ENCODE measurements at places on chromosomes 6 and 20. TPM values are rescaled to one million over a fixed set of nuclear protein-coding genes. Genes with fewer than 3 reads are reported as not detected.

DNA sequence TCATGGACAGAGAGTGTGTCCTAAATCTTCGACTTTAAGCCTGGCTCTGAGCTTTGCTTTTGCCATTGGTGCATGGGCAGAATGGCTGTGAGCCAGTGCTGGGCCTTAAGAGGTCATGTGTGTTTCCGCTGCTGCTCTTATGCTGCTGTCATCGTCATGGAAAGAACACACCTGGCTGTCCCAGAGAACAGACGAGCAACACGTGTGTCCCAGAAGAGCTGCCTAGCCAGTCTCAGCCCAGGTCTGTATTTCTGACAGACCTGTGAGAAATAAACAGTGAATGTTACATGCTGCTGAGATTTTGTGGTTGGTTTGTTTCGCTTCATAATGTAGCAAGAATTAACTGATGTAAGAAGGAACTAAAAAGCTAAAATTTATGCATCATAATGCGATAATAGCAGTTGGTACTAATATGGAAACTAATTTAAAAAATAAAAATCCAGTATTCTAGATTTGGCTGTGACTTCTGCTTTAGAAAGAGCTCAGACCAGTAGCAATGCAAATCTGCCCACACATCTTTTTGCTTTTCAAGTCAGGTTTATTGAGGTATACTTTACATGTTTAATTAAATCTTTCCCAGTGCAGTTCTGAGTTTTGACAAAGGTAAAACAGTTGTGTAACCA lies 11.5 kb upstream of the SCP2D1 start:
- no peak overlapping the region for H3K4me3 ChIP-seq
- no peak overlapping the region for H3K27ac ChIP-seq
- no peak for DNase-seq
- H3K36me3 ChIP-seq = no peaks in the 10 kb centered on the region
- no peaks in the 10 kb centered on the region for H3K27me3 ChIP-seq

DNA sequence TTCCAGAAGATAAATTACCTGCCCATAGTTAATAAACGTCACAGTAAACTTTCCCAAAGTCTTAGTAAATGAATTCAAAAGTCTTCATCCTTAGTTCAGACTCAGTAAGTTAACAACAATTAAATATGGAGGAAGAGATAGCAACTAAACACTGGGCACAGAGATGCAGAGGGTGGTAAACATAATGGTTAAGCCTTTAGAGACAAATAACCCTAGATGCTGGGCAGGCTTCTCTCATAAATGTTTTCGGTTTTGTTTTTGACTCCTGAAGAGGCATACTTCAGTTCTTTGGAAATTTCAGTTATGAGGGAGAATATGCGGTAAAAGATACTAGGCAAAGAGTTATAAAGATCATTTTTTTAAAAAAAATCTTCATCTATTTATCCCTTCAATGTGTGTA lies 369.8 kb downstream of the FRK start:
- no peak for DNase-seq
- H3K27me3 ChIP-seq = no peaks in the 10 kb centered on the region
- no peaks in the 10 kb centered on the region for H3K4me1 ChIP-seq
- no peaks in the 10 kb centered on the region for H3K36me3 ChIP-seq
- H3K27ac ChIP-seq = no peak overlapping the region
- H3K4me3 ChIP-seq = no peak overlapping the region

Gene NKAIN2
- not detected for polyA plus RNA-seq

Gene SH3BGRL2
- polyA plus RNA-seq = not detected

DNA sequence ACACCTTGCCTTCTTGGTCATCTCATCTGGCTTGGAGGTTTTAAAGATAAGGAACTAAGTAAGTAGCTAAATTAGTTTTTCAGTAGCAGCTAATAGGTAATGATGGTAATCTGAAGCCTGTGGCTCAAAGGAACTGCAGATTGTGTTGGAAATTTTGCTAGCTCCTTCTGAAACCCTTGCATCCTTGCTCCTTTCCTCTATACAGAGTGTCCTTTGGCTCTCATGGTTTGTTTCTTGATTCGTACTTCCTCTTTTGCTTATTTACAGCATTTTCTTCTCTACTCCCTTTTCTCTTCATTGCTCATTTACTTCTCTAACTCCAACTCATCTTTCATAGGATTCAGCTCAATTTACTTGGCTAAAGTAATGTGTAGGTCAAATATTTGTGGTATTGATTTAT lies 19.0 kb downstream of the LRRC1 start:
- no peaks in the 10 kb centered on the region for H3K36me3 ChIP-seq
- no peaks in the 10 kb centered on the region for H3K27me3 ChIP-seq
- H3K27ac ChIP-seq = no peak overlapping the region
- H3K4me3 ChIP-seq = no peak overlapping the region

Gene ATRN
- 11.5 TPM for polyA plus RNA-seq

Gene SLC22A1
- 0.27 TPM for polyA plus RNA-seq

Gene DYNLT2
- polyA plus RNA-seq = 0.86 TPM

Gene ETV7
- 0.10 TPM for polyA plus RNA-seq

DNA sequence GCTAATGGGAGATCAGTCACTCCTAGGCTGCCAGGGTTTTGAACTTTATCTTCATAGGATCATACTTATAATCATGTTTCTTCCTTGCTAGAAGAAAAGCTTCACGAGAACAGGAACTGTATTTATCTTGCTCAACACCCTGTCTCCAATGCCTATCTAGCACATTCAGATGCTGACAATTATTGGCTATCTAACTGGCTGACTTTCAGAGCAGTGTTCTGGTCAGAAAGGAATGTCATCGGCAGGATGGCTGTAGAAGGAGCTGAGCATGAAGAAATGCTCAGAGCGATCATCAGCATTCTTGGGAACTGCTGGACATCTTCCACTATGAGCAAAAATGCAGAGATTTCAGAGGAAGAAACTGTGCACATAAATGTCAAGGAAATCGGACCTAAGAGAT lies 628.0 kb upstream of the NRSN1 start:
- no peak overlapping the region for H3K27ac ChIP-seq
- H3K4me1 ChIP-seq = no peaks in the 10 kb centered on the region
- H3K4me3 ChIP-seq = no peak overlapping the region

Gene EFCAB8
- 0.15 TPM for polyA plus RNA-seq

DNA sequence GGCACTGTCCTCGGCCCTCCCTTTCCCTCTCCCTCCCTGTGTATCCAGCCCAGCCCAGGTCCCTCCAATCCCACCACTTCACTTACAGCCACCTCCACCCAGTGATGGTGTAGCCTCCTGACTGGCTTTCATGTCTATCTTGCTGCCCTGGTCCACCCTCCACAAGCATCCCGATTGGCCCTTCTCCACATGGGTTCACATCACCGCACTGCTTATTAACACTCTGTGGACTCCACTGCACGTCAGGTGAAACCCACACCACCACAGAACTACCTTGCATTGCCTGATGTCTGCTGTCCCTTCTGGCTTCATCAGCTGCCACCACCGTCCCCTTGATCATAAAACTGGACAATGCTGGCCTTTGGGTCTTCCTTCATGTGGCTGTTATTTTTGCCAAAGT lies 220.4 kb upstream of the ARID1B start:
- H3K27me3 ChIP-seq = no peaks in the 10 kb centered on the region
- no peak for DNase-seq
- no peak overlapping the region for H3K27ac ChIP-seq
- H3K4me3 ChIP-seq = no peak overlapping the region

DNA sequence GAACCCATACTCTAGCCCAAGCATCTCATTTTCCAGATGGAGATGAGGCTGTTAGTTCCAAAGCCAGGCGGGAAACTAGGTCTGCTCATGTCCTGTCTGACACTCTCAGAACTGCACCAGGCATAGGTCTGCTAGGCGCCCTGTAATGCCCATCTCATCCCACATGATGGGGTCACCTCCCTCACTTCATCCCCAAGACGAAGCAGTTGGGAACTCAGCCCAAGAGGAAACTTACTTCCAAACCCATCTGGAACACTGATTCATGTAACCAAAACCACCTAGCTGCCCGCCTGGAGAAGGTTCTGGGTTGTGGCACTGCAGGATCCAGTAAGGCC lies 119.4 kb upstream of the PRND start:
- no peak overlapping the region for H3K4me3 ChIP-seq
- H3K36me3 ChIP-seq = no peaks in the 10 kb centered on the region
- H3K27me3 ChIP-seq = no peaks in the 10 kb centered on the region
- no peak for DNase-seq
- H3K27ac ChIP-seq = no peak overlapping the region

Gene HLA-DRB5
- 168 TPM for polyA plus RNA-seq

DNA sequence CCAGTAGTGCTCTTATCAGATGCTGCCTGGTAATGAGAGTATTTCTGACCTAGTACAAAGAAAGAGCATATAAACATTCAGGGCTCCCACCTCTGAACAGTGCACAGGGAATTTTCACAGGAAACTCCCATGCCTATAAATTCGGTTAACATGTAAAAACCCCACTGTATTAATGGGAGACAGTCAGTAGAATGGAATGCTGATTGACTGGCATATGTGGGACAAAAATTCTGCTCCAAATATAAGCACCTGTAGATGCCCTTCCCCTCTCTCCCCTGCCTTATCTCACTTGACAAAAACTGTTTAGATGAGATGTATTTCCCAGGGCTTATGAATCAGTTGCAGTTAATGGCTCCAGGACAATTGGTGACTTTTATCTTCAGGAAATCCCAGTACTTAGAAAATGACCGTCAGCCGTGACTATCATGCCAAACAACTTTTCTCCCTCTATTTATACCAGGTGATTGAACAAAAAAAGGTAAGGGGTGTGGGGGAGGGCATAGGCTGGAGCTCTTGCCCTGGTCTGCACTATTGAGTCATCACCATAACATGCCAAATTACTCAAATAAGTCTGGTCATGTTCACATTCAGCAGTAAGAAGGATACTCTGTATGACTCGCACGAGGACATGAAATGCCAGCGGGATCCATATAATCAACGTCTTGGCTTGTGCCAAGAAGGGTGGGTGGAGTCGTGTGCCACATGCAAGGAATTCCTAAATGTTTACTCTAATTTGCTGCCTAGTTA lies 176.4 kb upstream of the BMP2 start:
- H3K27ac ChIP-seq = no peak overlapping the region
- no peaks in the 10 kb centered on the region for H3K27me3 ChIP-seq
- H3K4me1 ChIP-seq = no peaks in the 10 kb centered on the region

GRCh38 chr6:82363428-82364086 lies at the start of gene TPBG:
TPBG (plus strand) TSS chr6:82363817; CDS start chr6:82364962, 1,145 bp downstream.
- DNase-seq = no peak
- H3K27me3 ChIP-seq = peaks cover 85% of the 10 kb centered on the region
- no peak within 1 kb of the TSS for H3K27ac ChIP-seq
- H3K4me3 ChIP-seq = peak within 1 kb of the TSS; percentile 42
- H3K4me1 ChIP-seq = peaks cover 24% of the 10 kb centered on the region

- peaks cover 51% of the 10 kb centered on the region for H3K4me1 ChIP-seq
- H3K36me3 ChIP-seq = no peaks in the 10 kb centered on the region
- H3K27me3 ChIP-seq = no peaks in the 10 kb centered on the region
- H3K27ac ChIP-seq = peak overlapping the region; percentile 86
- no peak for DNase-seq
- no peak overlapping the region for H3K4me3 ChIP-seq
These were observed 333.6 kb upstream of the JARID2 start for GRCh38 chr6:14912226-14912625.

GRCh38 chr20:17228624-17229061 lies 1.8 kb downstream of the PCSK2 start:
- H3K4me1 ChIP-seq = no peaks in the 10 kb centered on the region
- no peak overlapping the region for H3K27ac ChIP-seq

GRCh38 chr20:8153281-8153908 lies 21.3 kb downstream of the PLCB1 start:
- H3K27me3 ChIP-seq = no peaks in the 10 kb centered on the region
- no peak for DNase-seq
- H3K27ac ChIP-seq = peak overlapping the region; percentile 26
- H3K4me1 ChIP-seq = peaks cover 40% of the 10 kb centered on the region
- H3K4me3 ChIP-seq = peak overlapping the region; percentile 12

GRCh38 chr6:80530103-80530502 lies 423.6 kb downstream of the BCKDHB start:
- H3K27me3 ChIP-seq = no peaks in the 10 kb centered on the region
- H3K4me3 ChIP-seq = no peak overlapping the region
- no peak for DNase-seq
- H3K27ac ChIP-seq = no peak overlapping the region
- no peaks in the 10 kb centered on the region for H3K4me1 ChIP-seq

DNA sequence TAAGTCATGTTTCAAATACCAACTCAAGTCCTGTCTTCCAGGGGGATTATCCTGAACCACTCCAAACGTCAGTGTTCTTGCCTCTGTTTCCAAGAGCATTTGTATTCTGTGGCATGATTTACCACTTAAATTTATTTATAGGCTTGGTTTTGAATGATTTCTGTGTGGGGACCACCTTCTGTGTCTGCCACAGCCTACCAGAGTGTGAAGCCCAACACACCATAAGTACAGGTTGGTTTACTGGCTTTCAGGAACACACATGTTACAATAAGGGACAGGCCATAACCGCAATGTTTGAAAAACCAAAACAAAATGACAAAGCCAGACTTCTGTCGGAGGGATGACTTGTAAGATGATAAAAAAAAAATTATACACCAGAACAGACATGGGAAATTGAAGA lies 56.5 kb upstream of the MAP3K7 start:
- H3K27ac ChIP-seq = no peak overlapping the region
- H3K27me3 ChIP-seq = no peaks in the 10 kb centered on the region
- H3K4me1 ChIP-seq = no peaks in the 10 kb centered on the region

DNA sequence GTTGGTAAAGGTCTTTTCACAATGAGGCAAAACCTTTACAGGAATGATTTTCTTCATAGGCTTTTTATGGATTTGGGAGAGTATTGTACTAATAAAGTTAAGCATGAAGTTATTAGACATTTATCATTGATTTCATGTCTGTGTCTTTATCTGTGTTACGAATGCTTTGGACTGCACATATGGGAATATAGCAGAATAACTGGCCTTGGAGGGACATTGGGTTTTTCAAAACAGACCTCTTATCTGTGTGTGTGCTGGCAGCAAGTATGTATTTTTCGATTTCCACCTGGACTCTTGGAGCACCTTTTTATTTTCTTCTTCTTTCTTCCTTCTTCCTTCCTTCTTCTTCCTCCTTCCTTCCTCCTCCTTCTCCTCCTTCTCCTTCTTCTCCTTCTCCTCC lies 74.6 kb downstream of the CDKAL1 start:
- no peak overlapping the region for H3K4me3 ChIP-seq
- H3K27ac ChIP-seq = no peak overlapping the region
- no peak for DNase-seq
- no peaks in the 10 kb centered on the region for H3K36me3 ChIP-seq
- H3K27me3 ChIP-seq = no peaks in the 10 kb centered on the region

Gene RAB44
- 1.9 TPM for polyA plus RNA-seq
